Renal cortex interstitium (tissue), 15 donors: ENCODE measurements at places on chromosomes 3 and 15.

DNA sequence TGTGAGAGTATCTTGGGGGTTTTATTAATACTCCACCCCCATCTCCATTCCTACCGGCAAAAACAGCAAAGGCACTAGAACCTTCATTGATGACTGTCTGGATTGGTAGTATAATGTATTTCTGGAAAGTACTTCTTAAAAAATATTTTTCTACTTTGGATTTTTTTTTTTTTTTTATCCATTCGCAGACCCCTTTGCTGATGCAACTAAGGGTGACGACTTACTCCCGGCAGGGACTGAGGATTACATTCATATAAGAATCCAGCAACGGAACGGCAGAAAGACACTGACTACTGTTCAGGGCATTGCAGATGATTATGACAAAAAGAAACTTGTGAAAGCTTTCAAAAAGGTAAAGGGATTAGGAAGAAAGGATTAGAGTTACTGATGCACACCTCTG, 1.2 kb downstream of the EIF1B start:
- DNase-seq = no peak

- DNase-seq = no peak
Observed at GRCh38 chr3:89572261-89572660, 464.8 kb downstream of the EPHA3 start.

GRCh38 chr15:46607077-46607476, 972.2 kb downstream of the SQOR start:
- no peak for DNase-seq

DNA sequence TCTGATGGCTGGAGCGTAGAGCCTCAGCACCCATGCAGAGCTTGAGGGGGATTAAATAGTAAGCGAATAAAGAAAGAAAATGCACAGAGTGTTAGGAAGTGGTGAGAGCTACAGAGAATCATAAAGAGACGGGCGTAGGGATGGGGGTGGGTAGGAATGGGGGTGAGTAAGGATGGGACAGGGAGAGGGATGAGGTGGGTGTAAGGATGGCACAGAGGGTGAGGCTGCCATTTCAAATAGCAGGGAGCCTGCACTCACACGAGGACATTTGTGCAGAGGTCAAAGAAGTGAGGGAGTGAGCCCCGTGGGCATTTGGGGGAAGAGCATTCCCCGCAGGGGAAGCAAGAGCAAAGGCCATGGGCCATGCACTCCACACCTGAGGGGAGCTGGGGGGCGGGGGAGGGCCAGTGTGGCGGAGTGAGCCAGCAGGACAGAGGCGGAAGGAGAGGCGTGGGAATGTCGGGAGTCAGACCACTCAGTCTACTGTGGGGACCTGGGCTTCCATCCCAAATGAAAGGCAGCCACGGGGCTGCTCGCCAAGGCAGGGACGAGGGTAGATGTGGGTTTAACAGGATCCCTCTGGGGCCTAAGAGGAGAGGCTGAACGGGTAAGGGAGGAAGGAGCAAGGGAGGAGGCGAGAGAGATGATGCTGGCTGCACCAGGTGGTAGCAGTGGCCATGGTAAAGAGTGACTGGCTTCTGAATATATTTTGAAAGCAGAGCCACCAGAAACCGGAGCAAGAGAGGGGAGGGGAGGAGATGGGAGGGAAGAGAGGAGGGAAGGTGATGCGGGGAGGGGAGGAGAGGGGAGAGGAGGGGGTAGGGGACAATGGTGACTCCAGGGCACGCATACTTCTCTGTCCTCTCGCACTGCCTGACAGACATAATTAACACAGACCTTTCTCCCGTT, 35.2 kb upstream of the SLC6A6 start:
- no peak for DNase-seq

DNA sequence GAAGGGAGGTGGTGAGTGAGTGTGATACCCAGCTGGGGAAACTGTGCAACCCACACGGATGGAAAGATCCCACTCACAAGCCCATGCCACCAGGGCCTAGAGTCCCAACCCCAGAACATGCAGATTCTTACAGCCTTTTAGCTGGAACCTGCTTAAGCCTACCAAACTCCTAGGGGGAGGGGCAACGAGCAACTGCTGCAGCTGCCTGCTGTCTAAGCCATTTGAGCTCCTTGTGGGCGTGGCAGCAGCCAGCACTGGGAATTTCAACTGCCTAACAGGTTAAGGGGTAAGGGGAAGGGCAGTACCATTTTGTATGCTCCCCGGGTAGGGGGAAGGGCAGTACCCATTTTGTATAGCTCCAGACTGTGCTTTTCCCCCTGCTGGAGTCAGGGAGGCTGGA, 673.2 kb upstream of the BCHE start:
- DNase-seq = no peak

DNA sequence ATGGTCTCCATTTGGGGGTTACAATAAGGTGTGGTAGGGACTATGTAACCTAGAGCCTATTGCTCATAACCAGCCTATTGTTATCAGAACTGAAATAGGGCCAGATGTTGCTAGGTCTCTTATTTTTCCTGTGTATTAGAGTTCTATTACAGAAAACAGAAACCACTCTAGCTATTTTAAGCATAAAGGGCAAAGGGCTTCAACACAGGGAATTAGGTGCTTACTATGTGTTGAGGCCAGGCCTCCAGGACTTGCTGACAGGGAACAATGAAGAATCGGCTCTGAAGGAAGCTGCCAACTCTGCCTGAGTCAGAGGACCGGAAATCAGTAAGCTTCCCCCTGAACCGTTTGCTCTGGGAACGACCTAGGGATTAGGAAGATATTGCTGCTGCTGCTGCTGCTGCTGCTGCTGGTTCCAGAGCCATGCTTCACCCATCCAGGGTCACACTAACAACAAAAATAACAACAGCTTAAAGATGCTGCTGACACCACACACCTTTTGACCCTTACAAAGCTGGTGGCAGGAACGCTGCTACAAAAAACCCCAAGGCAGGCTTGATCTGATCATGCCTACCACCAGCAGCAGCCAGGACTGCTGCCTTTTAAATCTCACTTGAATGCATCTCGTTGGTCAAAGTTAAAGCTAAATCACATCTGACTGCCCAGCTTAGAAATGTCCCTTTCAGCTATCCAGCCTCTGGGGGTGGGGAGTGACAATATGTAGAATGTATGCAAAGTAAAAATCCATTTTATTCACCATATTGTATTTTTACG, 276.9 kb upstream of the IL12A start:
- peak; percentile 15 for DNase-seq

GRCh38 chr15:60390231-60390630, 7.6 kb downstream of the ANXA2 start:
- no peak for DNase-seq

DNA sequence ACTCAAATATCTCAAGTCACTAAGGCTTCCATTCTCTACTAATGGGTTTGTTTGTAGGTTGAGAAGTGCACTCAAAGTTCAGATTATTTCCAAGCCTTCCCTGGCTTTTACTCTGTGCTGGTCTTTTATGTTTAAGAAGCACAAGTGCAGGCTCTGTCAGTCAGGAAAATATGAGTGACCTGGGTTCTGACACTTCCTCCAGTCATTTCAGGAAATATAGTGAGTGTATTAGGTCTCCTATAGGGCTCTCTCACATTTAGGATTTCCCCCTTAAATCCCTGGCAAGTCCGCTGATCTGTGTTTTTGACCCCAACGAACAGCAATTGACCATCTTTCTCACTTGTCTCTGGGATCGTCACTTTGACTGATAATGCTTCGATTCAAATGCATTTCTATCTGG, 210.2 kb downstream of the ARPP21 start:
- DNase-seq = no peak

DNA sequence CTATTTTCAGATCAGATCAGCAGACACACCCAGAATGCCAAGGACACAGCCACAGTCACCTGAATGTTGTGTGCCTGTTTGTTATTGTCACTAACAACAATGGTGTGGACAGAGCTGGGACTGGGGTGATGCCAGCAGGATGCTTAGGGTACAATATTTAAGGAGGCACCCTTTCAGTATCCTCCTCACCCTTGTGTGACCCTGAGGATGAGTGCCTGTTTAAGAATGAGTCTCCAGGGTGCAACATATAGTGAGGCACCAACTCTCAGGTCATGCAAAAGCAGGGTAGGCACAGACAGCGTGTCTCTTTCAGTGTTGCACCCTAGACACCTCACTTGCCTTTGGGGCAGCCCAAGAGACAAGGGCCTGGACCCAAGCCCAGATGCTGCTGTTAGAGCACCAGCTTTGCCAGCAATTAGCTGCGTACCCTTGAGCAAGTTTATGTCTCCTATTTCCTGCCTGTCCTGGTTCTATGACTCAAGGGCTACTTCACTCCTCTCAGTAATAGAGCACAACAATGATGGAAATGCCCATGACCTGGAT, 122.6 kb downstream of the AQP9 start:
- no peak for DNase-seq

GRCh38 chr15:43376017-43376705, 5.3 kb downstream of the TUBGCP4 start:
- no peak for DNase-seq

DNA sequence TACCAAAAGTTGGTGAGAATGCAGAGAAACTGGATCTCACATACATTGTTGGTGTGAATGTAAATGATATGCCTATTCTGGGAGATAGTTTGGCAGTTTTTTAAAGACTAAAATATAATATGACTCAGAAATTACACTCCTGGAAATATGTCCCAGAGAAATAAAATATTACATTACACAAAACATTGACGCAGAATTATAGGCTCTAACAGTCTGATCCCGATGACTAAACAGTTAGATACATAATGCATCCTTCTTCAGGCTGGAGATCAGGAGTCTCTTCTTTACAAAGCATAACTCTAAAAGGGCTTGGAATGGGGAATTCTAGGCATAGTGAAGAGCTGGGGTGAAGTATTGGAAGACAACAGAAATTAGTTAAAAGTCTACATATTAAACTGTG, 586.2 kb upstream of the NECTIN3 start:
- DNase-seq = no peak

DNA sequence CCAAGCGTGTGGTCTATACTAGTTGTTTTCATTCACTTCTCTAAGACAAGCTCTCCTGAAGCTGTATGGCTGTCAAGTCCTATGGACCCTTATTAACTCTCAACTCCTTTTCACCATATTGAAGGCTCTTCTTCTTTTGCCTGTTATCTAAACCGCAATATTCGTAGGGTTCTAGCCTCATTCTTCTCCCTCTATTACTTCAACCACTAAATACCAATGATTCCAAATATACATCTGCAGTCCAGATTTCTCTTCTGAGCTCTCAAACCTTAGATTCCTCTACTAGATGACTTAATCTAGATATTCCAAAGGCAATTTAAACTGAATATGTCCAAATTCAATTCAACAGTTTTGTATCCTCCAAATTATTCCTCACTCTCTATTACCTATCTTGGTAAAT, 24.6 kb downstream of the AQR start:
- DNase-seq = no peak

GRCh38 chr3:146067048-146067447, 93.9 kb downstream of the PLOD2 start:
- no peak for DNase-seq

DNA sequence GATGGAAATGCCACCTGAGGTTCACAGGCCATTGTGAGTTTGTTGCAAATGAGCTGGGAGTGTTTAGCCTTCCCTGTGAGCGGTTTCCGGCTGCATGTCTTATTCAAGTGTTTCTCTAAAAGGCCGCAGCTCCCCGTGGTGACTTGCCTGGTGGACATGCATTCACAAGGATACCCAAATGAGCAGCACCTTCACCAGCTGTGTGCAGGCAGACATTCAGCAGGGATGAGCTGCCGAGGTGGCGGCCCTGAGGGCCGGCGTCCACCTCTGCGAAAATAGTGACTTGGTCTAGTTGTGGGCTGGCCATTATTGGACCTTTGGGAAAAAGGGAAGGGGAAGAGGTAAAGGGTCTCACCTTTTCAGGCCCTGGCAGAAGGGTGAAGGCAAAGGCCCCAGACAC, 23.4 kb downstream of the SPSB4 start:
- DNase-seq = no peak

- DNase-seq = no peak
Observed at GRCh38 chr3:33083958-33084357, 13.0 kb downstream of the GLB1 start.

- no peak for DNase-seq
Observed at GRCh38 chr3:53808496-53808895, 37.7 kb downstream of the CHDH start.

DNA sequence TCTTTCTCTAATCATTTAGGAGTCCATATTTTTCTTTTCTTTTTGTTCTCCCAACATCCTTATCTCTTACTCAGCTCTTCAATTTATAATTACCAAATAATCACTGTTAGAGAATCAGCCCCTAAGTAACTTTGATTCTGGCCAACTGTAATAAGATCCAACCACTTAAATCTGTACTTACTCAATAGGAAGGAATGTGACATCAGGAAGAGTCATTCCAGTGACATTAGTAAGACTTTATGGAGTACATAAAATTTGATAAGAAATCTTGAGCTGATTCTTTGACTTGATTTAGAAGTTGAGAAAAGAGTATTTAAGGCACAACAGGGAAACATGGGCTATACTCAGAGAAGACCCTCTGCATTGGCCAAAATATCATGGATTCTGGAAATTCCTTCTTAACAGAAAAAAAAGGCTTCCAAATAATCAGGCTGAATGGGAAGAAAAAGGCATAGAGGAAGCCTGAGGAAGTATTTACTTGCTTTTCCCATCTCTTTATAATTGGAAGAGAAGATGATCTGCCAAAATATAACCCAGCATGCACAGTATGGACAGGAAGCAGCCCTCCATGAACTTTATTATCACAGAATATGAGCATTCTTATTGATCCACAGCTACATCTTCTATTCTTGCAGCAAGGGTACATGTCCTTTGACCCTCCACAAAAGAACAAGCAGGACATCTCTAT, 289.7 kb upstream of the TPRG1 start:
- DNase-seq = no peak

GRCh38 chr3:191330530-191331048, 263 bp upstream of the UTS2B start:
- DNase-seq = no peak

DNA sequence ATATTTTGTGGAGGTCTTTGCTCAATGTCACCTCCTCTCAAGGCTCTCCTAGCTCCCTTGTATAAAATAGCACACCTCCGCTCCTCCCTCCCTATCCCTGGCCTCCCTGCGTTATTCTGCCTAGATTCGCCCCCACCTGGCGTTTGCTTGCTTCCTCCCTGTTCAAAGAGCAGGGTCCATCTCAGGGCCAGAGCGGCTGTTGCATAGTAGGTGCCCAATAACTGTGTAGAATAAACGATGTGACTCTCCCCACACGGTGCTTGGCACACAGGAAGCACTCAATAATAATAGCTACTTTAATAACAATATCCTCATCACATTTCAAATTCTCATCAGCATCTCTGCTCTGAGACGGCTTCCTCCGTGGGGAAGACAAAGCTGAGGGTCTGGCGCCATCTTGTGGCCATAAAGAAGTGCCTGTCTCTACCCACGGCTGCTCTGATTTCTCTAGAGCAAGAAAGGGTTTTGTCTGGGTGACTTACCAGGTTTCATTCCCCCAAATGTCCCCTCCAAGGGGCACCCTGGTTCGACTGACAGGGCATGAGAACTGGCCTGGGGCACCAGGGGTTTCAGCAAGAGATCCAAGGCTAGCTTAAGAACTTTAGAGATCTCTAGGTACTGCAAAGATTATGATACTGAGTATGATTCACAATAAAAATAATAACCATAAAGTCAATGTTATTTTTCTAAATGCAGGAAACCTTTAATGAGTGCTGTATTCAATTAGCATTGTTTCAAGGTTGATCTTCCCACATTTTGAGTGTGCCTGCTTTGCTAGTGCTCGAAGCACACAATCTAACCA, 16.1 kb downstream of the CD276 start:
- DNase-seq = no peak
